ENCODE measurements at places on chromosomes 12 and 14.

DNA sequence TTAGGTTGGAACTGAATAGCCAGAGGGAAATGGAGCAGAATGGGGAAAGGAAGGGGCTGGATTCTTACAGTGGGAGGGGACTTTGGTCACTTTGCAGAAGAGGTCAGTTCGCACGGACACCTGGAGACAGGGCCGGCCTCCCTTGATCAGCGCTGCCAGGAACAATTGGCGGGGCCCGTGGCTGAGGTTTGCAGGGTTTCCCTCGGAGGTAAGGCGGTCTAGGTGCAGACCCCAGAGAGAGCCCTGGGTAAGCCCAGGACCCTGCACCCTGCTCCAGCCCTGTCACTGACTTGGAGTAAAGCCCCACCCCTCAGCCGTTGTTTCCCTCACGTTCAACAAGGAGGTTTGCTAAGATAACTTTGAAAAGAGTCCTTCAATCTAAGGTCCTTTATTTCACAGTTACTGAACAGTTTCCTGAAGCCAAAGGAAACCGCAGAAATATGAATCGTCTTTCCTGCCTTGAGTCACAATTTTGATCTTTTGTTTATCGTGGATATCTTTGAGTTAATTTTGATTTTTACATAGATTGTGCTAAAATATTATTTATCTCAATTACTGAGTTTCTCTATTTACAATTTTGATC, 231.4 kb upstream of the RTL1 start:
- DNase-seq: no peak

DNA sequence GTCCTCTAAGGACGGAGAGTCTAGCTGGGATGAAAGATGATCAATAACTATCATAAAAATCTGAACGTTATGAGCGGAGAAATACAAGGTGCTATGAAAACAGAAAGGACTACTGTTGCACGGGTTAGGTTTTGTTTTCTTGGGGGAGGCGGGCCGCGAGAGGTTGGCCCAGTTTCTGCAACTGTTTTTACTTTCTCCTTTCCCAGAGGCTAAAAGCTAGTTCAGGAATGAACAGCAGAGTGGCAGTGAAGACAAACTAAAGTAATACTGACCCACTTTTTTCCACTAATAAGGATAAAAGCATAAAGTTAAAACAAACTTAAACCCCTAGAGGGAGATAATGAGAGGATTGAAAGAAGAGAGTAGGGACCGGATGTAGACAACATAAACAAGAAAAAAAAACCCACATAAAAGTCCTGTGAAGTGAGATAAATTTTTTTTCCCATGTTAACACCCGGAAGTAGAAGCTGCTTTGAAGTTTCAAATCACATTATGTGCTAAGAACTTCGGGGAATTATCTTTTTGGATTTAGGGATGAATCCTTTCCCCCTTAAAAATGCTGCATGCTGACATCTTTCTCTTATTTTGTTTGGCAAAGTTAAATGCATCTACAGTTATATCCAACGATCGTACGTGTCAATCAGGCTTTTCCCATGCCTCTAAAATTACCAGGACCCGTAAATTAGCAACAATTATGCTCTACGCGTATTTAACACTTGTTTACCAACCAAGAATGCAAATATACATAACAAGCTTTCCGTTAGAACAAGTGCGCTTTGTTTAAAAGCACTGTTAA, 1.0 kb upstream of the CDK17 start:
- peak; percentile 66 for DNase-seq

DNA sequence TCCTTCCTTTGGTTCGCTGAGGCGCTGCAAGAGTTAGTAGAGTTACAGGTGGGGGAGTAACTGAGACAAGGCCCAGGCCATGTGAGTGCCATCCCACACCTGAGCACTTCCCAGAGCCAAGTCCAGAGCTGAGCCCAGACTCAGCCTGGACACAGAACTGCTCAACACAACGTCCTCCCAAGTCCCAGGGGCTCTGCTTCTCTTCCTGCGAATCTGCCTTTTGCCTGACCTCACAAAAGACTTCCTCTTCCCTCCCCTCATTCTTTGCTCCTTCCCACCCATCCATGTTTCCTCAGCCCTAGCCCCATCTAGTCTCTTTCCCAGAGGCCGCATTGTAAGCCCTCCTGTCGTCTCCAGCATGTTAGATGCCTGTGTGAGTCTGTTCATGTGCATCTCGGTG, 16.6 kb upstream of the MCRS1 start:
- DNase-seq: no peak

GRCh38 chr12:89701606-89702206, 6.9 kb downstream of the ATP2B1 start:
- no peak for DNase-seq

DNA sequence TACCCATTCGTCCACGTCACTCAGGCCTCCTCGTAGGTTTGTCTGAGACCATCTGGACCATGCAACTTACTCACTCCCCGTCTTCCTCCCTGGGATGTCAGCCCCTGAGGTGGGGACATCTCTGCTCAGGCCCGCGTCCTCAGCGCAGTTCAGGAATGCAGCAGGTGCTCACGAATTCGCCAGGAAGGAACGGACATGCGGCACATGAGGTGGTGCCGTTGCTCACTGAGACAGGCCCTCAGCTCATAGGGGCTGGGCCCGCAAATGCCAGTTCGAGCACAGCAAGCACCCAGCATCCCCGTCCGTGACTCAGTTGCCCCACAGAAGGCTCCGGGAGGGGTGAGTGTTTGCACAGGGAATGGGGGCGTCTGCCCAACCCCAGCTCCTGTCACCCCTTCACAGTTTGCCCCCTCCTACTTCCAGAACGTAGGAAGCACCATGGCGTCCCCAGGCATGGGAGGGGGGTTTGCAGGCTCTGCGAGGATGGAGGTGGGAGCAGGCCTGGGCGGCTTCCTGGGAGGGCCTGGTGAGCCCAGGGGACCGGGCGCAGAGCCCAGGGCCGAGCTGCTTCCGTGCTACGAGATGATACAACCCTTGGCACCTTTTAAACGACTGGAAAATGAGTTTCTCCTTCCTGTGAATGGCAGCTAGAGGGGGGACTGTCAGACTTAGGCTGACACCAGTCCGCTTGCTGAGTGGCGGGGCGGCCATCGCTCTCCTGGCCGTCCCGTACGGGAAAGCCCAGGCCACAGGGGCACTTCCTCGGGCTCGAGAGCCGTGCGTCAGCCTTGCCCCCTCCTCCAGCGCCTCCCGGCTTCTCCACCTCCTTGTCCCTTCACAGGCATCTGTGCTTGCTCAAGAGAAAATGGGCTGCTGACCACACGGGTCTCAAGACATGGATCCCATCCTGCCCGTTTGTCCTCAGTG, 6.9 kb downstream of the GALNT9 start:
- DNase-seq: no peak

- no peak for DNase-seq
These were observed 8.1 kb downstream of the LPAR5 start for GRCh38 chr12:6627616-6628015.

DNA sequence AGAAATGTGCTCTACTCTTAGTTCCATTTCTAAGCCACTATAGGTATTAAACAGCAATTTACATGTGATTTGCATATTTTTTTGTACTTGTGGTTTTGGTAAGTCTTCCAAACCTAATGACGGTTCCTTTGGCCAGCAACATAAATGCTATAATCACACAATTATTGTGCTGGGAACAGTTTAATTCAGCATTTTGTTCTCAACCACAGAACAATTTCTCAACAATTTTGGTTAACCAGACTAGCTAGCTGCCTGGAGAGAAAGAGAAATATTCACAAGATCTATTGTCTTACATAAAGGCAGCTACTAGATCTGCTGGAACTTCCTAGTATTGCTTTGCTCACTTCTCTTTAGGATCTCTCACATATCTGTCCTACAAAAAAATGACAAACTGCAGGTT, 265.3 kb downstream of the SOX5 start:
- DNase-seq: no peak

- no peak for DNase-seq
These were observed 278.3 kb downstream of the ADGRD1 start for GRCh38 chr12:131232036-131232435.

DNA sequence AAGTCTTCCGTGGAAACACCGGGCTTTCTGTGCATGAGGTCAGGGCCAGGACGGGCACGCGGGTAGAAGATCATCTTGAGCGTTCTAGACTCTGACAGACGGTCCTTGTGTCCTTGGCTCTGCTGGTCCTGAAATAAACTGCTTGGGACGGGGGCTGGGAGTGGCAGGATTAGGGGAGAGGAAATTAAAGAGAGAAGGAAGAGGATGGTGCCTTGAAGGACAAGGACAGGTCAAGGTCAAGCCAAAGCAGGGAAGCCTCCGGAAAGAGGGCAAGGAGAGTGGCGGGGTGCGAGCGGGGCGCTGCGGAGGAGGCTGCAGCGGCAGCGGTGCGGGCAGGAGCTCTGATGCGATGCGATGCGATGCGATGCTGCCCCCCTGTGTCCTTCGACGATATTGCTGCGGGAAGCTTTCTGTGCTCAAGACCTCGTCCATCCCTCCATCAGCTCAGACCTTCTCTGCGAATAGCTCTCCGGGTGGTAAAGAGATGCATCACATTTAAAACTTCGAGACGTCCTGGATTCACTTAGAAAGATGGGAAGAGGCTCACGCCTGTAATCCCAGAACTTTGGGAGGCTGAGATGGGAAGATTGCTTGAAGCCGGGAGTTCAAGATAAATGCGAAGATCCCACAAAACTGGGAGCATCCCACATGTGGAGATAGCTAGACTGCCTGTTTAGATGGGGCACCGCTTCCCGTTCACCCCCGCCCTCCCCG, 110.1 kb upstream of the TMEM132D start:
- DNase-seq: peak; percentile 71

- DNase-seq: no peak
These were observed 21.2 kb downstream of the ZFP36L1 start for GRCh38 chr14:68771631-68772030.

- DNase-seq: no peak
These were observed 23.2 kb upstream of the KIF26A start for GRCh38 chr14:104115131-104115600.

GRCh38 chr12:52256584-52256935, 17.9 kb upstream of the KRT86 start:
- DNase-seq: no peak

DNA sequence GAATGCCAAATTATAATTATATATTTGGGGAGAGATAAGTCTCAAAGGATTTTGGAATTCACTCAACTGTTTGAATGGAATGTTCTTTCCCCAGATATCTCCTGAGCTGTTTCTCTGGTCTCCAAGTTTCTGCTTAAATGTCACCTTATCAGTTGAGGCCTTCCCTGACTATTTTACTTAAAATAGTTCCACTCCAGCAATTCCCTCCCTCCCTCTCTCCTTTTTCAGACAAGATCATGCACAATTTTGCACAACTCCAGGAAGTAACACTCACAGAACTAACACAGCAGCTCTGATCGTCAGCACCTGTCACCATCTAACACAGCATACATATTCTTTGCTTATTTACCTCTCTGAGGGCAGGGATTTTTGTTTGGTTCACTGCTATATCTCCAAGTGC, 12.5 kb downstream of the BTG1 start:
- DNase-seq: no peak

GRCh38 chr12:82555699-82556098, 131.0 kb upstream of the TMTC2 start:
- no peak for DNase-seq

DNA sequence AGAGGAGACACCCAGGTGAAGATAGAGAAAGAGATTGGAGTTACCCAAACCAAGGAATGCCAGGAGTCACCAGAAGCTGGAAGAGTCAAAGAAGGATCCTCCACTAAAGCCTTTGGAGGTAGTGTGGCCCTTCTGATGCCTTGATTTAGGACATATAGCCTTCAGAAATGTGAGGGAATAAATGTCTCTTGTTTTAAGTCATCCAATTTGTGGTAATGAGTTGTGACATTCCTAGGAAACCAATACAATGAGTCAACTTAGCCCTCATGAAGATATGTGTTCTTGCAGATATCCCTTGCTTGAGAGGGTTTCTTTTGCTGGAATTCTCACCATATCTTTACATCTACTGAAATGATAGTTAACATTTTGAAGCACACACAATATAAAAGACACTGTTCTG, 58.8 kb downstream of the CCER1 start:
- no peak for DNase-seq

- DNase-seq: no peak
These were observed 927 bp downstream of the ABCB9 start for GRCh38 chr12:122965321-122965751.

- no peak for DNase-seq
These were observed 79.8 kb downstream of the PRORP start for GRCh38 chr14:35202195-35202594.

- DNase-seq: no peak
These were observed 12.7 kb upstream of the DCP1B start for GRCh38 chr12:2016862-2017545.
